Dermis blood vessel endothelial cell (primary cell): ENCODE measurements at places on chromosomes 4 and X. TPM values are rescaled to one million over a fixed set of nuclear protein-coding genes. Genes with fewer than 3 reads are reported as not detected.

DNA sequence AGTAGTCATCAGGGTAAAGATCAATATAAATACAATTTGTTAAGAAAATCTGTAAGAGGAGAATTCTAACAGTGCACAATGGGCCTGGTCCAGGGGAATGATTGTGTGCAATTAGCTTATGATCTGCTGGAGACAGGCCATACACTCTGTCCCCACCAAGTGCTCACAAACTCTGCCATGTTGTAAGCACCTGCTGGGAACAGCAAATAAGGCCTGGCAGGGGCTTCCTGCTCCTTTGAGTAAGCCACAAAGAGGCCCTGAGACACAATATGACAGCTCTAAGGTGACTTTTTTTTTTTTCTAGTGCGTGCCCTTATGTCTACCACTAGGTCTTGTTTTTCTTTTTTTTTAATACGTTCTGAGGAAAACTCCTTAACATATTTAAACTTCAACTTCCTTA lies 866.3 kb upstream of the PCDH7 start:
- no peak for DNase-seq

GRCh38 chr4:8039290-8039689 lies 99.6 kb upstream of the AFAP1 start:
- DNase-seq: peak; percentile 44

- DNase-seq: peak; percentile 56
Observed at GRCh38 chr4:169774466-169775445, 17.0 kb upstream of the HPF1 start.

- DNase-seq: no peak
Observed at GRCh38 chr4:17670423-17670822, 56.0 kb downstream of the MED28 start.

DNA sequence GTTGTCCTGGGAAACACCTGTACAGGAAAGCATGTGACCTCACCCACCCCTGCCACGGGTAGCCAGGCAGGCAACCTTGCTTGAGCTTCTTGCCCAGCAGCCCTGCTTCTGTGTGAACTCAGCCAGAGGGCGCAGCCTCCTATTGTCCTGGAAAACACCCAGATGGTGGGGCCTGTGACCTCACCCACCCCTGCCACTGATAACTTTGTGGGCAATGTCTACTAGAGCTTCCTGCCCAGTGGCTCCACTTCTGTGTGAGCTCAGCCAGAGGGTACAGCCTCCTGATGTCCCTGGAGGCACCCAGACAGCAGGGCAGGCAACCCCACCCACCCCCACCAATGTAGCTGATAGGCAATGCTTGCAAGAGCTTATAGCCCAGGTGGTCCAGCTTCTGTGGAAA lies 146.3 kb downstream of the DTHD1 start:
- no peak for DNase-seq

GRCh38 chr4:52423967-52424366 lies 235.1 kb downstream of the USP46 start:
- no peak for DNase-seq

The MID1 gene
- 52.9 and 63.8 TPM in 2 replicates for total RNA-seq

The EGF gene
- under 0.01 and 1.0 TPM in 2 replicates for total RNA-seq

The FAM184B gene
- not detected in 2 replicates for total RNA-seq

The SLC7A11 gene
- 16.5 and 46.1 TPM in 2 replicates for total RNA-seq

The PLAC8 gene
- 0.34 and 1.1 TPM in 2 replicates for total RNA-seq
